ENCODE measurements at places on chromosomes 4 and X. TPM values are rescaled to one million over a fixed set of nuclear protein-coding genes. Genes with fewer than 3 reads are reported as not detected.

PJA1 gene
- 19.0 TPM for total RNA-seq

GAGE12H gene
- not detected for total RNA-seq

PAGE2 gene
- not detected for total RNA-seq

PDCL2 gene
- total RNA-seq: not detected

CENPVL1 gene
- not detected for total RNA-seq

FAT4 gene
- total RNA-seq: 30.7 TPM

PRRG1 gene
- 38.4 TPM for total RNA-seq

TLR7 gene
- not detected for total RNA-seq

MAGED2 gene
- total RNA-seq: 361 TPM

CTSO gene
- 18.3 TPM for total RNA-seq

GLUD2 gene
- total RNA-seq: 1.6 TPM

KCND1 gene
- total RNA-seq: 0.78 TPM

SMIM10L2A gene
- total RNA-seq: 1.3 TPM

GAB3 gene
- total RNA-seq: 8.0 TPM

SLC25A31 gene
- total RNA-seq: not detected

IRS4 gene
- total RNA-seq: not detected

BMX gene
- 24.9 TPM for total RNA-seq

RS1 gene
- total RNA-seq: not detected

GNRHR gene
- not detected for total RNA-seq

FHDC1 gene
- total RNA-seq: 0.88 TPM

UGT2B17 gene
- not detected for total RNA-seq

SLC6A14 gene
- not detected for total RNA-seq

TKTL2 gene
- not detected for total RNA-seq

MAGEA9B gene
- total RNA-seq: not detected

HPGDS gene
- not detected for total RNA-seq

DDIT4L gene
- 6.9 TPM for total RNA-seq

EGF gene
- total RNA-seq: 0.10 TPM

FAAH2 gene
- total RNA-seq: not detected

CPLX1 gene
- 0.29 TPM for total RNA-seq

JAKMIP1 gene
- not detected for total RNA-seq
